ENCODE measurements at places on chromosomes 7 and 10.

DNA sequence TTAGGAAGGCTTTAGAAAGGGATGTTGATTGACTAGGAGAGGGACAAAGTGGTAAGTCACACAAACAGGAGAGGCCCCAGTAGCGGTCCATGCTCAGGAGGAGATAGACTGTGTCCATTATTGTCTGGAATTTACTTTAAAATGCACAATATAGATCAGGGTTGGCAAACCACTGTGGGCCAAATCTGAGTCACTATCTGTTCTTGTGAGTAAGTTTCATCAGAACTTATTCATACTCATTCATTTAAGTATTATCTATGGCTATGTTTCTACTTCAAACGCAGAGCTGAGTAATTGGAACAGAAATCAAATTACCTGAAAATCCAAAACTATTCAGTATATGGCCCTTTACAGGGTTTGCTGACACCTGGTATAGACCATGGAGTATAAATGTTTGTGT is 166.5 kb downstream of the COL28A1 start:
- DNase-seq: no peak

GRCh38 chr7:92827464-92828120 is 8.8 kb downstream of the CDK6 start:
- DNase-seq: no peak

- DNase-seq: no peak
These were observed 27.3 kb downstream of the BNIP3 start for GRCh38 chr10:131954356-131954965.

DNA sequence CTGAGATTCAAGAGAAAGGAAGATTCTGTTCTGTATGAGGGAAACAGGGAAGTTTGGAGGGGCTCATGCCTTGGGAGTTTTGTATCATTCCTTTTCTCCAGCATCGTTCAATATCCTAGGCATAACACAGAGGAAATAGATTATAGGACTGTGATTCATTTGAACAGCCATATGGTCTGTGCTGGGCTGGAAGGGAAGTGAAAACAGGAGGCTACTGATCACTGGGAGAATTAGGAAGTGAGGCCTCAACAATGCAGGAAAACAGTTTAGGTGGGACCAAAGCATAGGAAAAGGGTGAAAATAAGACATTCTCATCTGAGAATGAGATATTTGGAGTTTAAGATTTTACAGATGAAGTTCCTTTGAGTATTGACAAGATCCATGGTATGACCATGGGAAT is 70.7 kb upstream of the MKX start:
- no peak for DNase-seq

GRCh38 chr7:74507538-74508319 is 54.0 kb downstream of the GTF2IRD1 start:
- no peak for DNase-seq

- no peak for DNase-seq
These were observed 87.4 kb downstream of the CHN2 start for GRCh38 chr7:29281782-29282541.

DNA sequence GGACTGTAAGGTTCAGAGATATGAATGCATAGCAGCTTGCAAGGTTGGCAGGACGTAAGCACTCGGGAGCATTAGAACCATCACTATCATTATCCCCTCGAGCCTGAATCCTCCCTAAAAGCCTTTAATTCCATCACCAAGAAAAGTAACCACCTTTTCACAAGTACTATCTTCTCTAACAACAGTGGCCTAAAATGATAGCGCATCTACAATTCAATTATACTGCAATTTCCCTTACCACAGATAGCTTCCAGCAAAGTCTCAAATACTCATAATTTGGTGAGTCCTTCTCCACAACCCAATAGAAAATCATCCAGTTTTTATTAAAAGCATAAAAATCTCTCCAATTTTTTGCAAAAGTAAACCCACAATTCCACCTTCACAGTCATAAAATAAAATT is 42.0 kb downstream of the COL1A2 start:
- no peak for DNase-seq

DNA sequence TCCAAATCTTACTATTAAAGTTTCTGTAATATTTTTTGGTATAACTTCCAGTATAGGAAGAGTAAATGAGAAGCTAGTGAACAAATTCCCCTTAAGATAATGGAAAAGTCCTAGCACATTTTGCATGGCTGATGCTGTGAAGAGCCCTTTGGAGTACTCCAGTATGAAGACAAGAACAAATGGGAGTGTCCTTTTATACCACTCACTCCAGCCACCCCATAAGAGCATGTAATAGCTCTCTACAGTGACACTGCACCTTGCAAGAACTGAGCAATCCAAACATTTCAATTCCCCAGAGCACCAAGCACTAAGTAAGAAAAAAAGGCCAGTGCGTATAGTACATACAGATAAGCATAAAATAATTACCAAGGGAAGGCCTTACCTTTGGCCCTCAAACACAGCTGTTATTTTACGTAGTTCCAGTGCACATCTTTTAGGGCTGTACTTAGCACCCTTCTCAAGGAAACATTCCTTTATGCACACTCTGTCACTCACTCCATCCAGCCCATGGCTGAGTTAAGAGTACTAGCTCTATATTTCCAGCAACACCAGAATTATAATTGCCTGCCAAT is 135.4 kb downstream of the ST7 start:
- no peak for DNase-seq

GRCh38 chr7:103996639-103997038 is 7.2 kb upstream of the RELN start:
- DNase-seq: no peak

DNA sequence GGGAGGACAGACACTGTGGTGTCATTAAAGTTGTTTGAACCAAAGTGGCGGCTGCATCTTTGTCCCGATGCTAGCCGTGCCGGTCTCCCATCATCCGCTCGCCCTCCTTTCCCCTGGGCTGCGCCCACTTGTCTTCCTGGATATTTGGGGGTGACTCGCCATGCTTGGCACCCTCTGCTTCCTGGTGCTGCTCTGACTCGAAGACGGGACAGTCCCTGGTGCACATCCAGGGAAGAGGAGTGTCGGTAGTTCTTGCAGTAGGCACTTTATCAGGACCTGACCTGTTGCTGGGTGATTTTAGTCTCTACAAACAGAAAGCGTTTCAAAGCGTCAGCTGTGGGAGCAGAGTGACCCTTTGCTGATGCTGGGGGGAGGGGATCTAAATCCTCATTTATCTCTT is 68.3 kb upstream of the DNAJB6 start:
- DNase-seq: no peak

GRCh38 chr7:69864274-69864673 is 266.0 kb downstream of the AUTS2 start:
- DNase-seq: peak; percentile 53

DNA sequence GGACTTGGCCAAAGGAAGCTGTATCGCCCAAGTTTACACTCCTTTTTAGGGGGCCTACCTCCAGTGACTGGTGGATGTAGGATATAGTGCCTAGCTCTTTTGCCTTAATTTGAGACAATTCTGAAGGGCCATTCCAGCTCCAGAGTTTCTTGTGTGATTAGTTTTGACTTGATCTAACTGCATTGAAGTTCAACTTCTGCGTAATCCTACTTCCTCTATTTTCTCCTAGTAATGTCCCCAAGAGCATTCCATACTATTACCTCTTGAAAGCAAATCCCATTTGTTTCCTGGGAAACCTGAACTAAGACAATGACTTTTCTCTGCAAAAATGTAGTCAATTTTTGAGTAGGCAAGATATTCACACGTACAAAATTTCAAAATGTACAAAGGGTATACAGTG is 4.7 kb upstream of the H2AZ2 start:
- no peak for DNase-seq

DNA sequence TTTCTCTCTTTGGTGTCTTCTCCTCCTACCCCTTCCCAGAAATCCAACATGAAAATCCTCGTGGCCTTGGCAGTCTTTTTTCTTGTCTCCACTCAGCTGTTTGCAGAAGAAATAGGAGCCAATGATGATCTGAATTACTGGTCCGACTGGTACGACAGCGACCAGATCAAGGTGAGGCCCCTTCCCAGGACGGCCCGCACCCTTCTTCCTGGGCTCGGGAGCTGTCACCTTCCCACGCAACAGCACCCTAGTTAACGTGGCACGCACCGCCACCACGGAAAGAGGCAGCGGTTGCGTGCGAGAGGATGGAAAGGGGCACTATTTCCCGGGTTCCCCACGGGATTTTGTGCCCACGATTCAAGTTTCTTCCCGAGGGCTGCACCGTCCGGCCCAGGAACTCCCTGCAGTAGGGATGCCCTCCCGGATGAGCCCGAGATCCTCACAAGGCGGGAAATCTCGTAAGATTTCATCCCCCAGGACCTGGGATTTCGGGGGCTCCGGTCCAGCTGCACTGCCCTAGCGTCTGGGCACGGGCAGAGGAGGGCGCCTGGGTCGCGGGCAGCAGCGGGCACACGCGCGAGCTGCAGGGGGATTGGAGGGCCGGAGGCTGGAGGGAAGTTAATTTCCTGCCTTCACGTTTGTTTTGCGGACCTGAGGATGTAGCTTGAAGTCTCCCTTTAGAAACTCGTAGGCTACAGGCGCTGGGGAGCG is 834 bp downstream of the TAC1 start:
- DNase-seq: no peak

- no peak for DNase-seq
These were observed 149.4 kb downstream of the LRRN3 start for GRCh38 chr7:111240371-111240770.

GRCh38 chr10:26413375-26413774 is 24.8 kb upstream of the APBB1IP start:
- no peak for DNase-seq

- no peak for DNase-seq
These were observed 86.8 kb downstream of the CPEB3 start for GRCh38 chr10:92203919-92204623.

DNA sequence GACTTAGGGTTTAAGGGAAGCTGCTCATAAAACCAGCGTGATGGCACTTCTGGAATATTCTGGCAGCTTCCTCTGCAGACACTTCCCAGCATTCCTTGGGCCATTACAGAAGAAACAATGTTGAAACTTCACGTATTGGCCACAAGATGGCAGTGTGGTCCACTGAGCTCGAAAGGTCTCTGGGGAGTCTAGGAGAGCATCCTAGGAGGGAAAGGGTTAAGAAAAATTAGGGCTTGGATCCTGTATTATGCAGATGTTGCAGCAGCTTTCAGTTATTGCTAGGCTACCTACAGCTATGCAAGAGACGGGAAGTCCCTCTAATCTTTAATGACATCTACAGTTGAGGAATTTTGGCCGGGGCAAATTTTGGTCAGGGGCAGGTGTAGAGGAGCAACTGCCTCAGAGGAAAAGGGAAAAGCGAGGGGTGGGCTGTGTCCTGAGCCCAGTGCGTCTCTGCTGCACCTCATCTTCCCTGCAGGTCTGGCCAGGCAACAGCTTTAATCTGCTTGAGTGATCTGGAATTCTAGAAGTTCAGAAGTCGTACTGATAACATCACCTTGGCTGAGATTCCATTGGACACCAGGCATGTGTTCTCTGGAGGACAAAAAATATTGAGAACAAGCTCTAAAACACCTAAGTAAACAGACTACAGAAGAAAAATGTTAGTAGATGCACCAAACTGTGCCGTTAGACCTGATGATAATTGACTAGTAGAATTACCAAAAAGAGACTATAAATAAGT is 220.8 kb upstream of the PRSS58 start:
- DNase-seq: peak; percentile 12

GRCh38 chr7:24971333-24972165 is 8.4 kb downstream of the OSBPL3 start:
- no peak for DNase-seq

GRCh38 chr7:114472896-114473512 is 58.4 kb downstream of the FOXP2 start:
- DNase-seq: no peak

GRCh38 chr7:17013204-17013603 is 131.4 kb upstream of the AGR3 start:
- DNase-seq: no peak

DNA sequence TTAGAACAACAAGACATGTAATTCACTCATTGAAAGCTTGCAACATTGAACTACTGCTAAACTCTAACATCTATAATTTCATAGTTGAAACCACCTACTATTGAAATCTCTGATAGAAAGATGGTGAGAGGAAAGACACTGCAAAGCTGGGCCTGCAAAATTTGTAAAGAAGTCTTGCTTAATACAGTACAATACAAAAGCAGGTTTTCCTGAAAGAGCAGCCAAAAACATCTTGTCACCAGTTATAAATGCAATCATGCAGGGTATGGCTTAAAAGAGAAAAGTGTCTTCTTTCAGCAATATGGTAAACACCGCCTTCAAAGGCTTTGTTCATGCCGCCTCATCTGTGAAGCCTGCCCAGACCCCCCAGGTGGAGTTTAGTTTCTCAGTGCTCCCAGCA is 109.2 kb downstream of the ANK3 start:
- DNase-seq: no peak

- no peak for DNase-seq
These were observed 215.6 kb downstream of the CREB5 start for GRCh38 chr7:28627896-28628295.

DNA sequence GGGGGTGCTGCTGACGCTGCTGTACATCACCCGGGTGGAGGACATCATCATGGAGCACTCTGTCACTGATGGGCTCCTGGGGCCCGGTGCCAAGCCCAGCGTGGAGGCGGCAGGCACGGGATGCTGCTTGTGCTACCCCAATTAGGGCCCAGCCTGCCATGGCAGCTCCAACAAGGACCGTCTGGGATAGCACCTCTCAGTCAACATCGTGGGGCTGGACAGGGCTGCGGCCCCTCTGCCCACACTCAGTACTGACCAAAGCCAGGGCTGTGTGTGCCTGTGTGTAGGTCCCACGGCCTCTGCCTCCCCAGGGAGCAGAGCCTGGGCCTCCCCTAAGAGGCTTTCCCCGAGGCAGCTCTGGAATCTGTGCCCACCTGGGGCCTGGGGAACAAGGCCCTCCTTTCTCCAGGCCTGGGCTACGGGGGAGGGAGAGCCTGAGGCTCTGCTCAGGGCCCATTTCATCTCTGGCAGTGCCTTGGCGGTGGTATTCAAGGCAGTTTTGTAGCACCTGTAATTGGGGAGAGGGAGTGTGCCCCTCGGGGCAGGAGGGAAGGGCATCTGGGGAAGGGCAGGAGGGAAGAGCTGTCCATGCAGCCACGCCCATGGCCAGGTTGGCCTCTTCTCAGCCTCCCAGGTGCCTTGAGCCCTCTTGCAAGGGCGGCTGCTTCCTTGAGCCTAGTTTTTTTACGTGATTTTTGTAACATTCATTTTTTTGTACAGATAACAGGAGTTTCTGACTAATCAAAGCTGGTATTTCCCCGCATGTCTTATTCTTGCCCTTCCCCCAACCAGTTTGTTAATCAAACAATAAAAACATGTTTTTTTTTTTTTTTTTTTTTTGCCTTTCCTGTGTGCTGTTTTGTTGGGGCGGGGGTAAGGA is 55.8 kb downstream of the TSPAN15 start:
- no peak for DNase-seq

DNA sequence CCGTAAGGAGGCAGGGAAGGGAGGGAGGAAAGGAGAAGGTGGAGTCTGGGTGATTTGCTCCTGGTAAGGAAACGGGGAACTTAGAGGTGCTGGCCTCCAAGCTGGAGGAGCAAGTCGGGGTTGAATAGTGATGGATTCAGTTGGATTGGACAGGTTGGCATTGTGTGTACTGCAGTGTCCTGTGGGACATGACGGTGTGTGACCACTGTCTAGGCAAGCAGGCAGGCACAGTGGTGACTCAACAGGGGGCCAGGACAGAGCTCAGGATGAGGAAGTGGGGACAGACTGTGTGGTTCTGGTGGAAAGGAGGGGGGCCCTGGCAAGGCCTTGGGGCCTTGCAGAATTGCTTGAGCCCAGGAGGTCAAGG is 48.8 kb downstream of the COL26A1 start:
- no peak for DNase-seq

- DNase-seq: no peak
These were observed 105.0 kb upstream of the AMPH start for GRCh38 chr7:38736138-38736537.

GRCh38 chr10:3645406-3645805 is 139.6 kb downstream of the KLF6 start:
- DNase-seq: no peak

All from NCI-H1048 (cell line).